ENCODE measurements at places on chromosomes 2 and 18. TPM values are rescaled to one million over a fixed set of nuclear protein-coding genes. Genes with fewer than 3 reads are reported as not detected.

DNA sequence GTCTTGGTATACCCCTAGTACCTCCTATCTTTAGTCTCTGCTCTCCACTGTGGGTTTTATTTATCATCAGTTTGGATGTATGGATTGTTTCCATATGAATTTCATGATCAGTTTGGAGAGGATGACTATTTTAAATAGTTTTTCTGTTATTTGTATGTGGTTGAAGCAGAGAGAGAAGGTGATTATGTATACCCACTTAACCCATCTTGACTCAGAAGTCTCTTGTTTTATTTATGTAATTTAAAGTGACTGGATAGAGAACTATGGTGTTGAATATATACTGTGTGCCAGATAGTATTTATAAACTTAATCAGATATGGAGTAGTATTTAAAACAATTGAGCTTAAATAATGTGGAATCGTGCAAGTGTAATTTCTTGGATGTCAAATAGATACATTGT lies 39.9 kb downstream of the SMAD4 start:
- no peak for DNase-seq

The MPV17 gene
- 46.8 TPM for polyA plus RNA-seq

GRCh38 chr2:127631541-127631996 lies 14.4 kb upstream of the GPR17 start:
- DNase-seq, result no peak

DNA sequence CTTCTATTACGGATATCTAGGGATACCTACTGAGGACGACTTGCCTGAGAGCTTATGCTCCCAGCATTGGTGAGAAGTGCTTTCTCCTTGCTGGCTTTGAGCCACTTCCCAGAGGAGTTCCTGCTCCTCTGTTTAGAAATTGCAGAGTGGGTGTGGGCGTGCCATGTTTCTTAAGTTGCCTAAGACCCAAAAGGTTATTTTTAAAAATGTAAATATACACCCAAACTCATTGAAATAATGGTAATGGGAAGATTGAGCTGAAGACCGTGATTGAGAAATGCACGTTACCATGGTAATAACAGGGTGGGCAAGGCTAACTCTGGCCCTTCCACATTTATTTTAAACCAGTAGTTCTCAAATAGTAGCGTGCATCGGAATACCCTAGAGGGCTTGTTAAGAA lies 17.2 kb upstream of the TMEM200C start:
- no peak for DNase-seq

The MOCOS gene
- 0.10 TPM for polyA plus RNA-seq

- no peak for DNase-seq
Measured at GRCh38 chr18:27942706-27943105, 234.2 kb downstream of the CDH2 start.

DNA sequence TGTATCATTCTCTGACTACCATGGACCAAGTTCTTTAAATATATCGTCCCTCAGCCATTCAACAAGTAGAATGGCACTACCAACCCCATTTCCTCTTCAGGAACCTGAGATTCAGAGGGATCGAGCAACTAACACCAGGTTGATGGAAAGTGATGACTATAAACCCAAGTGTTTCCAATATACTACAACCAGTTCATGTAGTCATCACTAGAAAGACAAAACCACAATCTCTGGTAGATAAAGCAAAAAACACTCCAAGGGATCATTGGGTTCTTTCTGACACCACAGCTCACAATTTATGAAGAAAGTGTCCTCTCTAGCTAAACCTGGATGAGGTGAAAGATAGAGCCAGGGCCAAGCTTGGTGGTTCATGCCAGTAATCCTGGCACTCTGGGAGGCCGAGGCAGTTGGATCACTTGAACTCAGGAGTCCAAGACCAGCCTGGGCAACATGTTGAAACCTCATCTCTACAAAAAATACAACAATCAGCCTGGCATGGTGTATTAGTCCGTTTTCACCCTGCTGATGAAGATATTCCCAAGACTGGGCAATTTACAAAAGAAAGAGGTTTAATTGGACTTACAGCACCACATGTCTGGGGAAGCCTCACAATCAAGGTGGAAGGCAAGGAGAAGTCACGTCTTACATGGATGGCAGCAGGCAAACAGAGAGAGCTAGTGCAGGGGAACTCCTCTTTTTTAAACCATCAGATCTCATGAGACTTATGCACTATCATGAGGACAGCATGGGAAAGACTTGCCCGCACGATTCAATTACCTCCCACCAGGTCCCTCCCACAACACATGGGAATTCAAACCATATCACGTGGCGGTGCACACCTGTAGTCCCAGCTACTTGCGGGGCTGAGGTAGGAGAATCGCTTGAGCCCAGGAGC lies 2.2 kb downstream of the CD226 start:
- no peak for DNase-seq

The RTP5 gene
- polyA plus RNA-seq, result not detected

- peak; percentile 86 for DNase-seq
Measured at GRCh38 chr2:73870084-73870483, 22.7 kb upstream of the ACTG2 start.

GRCh38 chr2:28437918-28438317 lies 45.3 kb downstream of the FOSL2 start:
- no peak for DNase-seq

The THSD7B gene
- polyA plus RNA-seq, result 0.89 TPM

Measured in hindlimb muscle (tissue), 1 donor.